ENCODE measurements at places on chromosomes 13 and 19.
A peak's percentile ranks its signal among the peaks of the same experiment; 100 is the strongest.

DNA sequence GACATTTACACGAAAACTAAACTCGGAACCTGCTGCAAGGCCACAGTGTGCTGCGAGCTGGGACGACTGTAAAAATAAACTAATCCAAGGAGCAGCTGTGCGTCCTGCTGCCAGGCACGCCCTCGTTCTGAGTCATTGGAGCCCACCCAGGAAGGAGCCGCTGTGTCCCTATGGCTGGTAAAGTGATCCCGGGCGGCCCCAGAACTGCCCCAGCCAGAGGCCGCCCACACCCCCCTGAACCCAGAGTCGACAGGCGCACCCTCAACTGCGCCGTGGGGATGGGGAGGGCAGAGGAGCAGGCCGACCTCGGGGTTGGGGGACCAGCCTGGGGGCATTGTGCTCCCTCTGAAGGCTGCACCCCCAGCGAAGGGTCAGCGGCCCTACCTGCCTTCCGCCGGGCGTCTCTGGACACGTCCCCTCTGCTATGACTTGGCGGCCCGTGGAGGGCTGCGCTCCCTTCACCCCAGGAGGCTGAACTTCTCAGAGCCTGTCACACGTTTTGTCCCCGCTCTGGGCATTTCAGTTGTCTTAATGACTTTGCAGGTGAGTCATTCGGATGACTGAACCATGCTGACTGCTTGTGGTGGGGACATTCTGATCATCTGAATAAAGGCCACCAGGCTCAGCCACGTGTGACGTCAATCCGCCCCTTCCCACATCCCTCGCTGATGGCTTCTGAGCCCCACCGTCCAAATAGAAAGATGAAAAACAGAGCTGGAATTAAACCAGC lies 42.7 kb downstream of the ADPRHL1 start:
- DNase-seq: no peak

DNA sequence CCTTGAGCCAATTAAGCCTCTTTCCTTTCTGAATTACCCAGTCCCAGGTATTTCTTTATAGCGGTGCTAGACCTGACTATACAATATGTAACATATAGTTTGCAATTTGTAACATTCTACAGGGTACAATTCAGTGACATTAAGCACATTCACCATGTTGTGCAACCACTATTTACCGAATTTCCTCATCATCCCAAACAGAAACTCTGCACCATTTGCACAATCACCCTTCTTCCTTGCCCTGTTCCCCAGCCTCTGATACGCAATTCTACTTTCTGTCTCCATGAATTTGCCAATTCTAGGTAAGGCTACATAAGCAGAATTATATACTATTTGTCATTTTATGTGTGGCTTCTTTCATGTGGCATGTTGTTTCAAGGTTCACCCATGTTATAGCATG lies 13.7 kb upstream of the SIGLEC10 start:
- no peak for DNase-seq

GRCh38 chr13:97386801-97387484 lies 47.0 kb upstream of the RAP2A start:
- no peak for DNase-seq

DNA sequence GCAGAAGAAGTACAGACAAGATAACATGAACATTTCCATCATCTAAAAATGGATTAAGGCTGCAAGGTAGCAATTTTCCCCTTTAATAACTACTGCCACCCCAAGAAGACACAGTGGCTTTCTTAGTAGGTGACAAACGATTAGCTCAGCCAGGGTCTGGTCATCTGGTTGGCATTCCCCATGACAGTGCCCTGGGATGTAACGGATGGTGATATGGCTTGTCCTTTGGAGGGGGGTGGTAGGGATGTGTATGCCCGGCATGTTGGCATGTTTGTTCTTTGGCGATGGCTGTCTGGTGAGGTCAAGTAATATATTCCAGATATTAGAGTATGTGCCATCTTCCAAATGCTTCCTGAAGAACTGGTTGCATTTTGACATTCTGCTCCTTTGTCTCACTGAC lies 135.6 kb upstream of the ZNF536 start:
- no peak for DNase-seq

GRCh38 chr13:47117268-47117667 lies 220.4 kb upstream of the HTR2A start:
- DNase-seq: no peak

DNA sequence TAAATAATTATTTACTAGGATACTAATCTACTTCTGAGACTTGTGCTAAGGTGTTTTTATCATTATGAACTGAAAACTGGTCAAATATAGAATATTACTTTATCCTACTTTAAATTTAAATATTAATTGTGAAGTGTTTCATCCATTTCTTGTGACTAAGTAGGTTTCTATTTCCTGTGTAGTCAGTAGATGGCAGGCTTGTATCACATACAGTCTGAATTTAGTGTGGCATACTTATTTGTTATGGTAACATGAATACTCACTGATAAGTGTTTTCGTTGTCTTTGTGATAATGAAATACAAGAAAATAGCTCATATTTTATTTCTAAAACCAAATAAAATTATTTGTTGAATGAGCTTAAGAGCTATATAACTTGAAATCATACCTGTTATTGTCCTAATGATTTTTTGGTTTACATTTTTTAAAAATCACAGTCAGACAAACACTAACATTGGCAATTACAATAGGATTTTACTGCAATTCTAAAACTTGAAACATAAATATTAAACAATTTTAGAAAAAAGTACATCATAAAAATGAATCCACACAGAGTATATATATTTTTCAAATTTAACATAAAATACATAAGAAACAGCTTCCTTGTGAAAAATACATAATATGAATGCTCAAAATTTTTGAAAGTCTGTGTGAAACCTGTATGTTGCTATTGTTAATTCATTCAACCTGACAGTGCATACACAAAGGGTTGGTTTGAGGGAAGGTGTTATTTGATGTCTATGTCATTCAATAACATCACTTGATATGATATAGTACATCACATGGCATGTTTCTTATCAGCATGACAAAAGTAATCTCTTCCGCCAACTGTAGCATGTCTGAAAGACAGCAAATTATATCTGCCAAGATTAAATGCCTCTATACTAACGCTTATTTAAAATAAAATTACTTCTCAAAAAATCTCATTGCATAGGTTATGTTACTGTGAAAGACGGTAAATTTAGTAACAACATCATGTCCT lies 904.8 kb upstream of the PCDH20 start:
- DNase-seq: no peak

- DNase-seq: no peak
These were observed 71.9 kb upstream of the ZNF507 start for GRCh38 chr19:32273483-32273882.

DNA sequence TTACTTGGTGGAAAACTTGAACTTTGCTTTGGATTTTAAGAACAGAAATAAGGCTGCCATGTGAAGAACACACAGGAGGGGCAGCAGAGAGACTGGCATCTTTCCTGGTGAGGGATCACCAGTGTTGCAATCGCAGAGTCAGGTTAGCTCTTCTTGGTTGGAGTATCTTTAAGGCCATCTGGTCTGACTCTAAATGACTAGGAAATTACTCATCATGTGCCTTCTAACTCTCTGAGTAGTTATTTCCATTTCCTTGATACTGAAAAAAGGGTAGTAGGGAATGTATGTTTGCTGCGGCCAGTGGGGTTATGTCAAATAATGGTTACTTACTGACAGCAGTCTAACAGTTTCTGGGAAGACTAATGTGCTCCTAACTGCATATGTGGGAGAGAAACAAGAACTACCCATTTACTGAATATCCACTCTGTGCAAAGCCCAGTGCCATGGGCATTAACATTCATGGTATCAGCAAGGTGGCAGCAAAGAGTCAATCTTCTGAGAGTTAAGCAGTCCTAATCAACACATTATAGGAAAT lies 122.1 kb downstream of the COG6 start:
- DNase-seq: no peak

DNA sequence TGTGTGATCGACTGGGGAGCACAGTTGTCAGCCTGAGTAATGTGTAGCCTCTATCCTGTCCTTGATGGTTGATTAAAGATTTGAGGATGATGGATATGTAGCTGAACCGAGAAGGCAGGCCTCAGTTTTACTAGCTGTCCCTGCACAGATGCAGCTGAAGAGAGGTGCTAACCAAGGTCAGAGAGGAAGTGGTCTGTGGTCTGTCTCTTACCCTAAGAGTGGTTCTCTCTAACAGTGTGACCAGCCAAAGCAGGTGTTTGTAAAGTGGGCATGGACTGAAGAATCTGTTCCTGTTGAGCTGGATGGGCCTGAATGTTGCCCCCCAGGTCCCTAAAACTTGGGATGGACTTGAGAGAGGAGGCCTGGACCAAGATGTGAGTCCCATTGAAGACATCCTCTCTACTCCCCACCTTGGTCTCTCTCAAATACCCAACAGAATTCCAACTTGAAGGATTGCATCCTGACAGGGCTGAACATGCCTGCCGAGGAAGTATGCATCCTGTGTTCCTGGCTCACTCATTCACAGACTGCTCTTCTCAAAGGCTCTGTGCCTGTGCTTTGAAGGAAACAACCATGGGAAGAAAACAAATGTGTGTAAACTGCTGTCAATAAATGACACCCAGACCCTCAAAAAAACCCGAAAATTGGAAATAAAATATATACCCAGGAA lies 223.8 kb downstream of the MAB21L1 start:
- DNase-seq: no peak

DNA sequence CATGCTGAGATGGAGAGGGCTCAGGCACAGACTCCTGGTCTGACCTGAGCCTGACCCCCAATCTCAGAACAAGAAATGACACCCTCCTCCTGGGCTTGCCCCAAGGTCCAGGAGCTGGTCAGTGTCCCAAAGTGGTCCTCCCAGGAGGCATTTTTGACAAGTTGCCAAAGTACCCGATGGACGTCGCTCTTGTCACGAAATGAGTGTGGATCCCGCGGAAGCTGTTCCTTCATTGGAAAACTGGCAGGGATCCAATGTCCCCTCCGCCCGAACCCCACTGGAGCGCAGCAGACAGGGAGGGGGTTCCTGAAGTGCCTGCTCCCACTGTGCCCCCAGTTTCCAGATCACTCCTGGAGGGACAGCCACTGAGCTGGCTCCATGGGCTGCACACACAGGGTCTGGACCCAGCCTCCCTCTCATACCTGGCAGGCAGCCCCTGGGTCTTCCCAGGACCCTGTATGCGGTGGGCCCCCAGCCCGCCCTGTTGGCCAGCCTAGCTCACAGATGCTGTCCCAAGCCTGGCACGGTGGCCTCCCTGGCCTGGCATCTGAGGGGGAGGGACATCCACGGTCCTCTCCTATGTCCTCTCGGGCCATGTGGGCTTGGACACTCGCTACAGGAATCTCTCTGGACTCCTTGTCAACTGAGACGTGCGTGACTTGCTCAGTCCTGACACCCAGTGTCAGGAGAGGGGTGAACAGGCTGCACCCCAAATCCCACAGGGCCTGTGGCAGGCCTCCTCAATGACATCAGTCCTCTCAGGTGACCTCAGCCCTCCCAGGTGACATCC lies 12.8 kb upstream of the ZNF14 start:
- no peak for DNase-seq

DNA sequence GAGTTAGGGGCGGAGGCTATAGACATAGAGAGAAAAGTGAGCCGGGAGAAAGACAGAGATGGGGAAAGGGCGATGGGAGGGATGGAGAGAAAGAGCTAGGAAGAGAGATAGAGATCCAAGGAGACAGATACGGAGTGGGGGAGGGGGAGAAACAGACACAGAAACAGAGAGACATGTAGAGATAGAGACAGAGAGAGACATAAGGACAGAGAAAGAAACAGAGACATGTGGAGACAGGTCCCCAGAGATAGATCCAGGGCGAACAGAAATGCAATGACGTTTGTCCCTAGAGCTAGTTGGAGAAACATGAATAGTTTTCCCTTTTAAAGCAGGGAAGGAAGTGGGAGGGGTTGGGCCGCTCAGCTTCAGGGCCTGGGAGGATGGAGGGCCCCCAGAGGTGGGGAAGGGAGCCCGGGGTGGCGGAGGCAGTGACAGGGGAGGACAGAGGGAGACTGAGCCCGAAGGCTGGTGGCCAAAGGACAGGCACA lies 4.6 kb downstream of the PPP1R14A start:
- DNase-seq: no peak

DNA sequence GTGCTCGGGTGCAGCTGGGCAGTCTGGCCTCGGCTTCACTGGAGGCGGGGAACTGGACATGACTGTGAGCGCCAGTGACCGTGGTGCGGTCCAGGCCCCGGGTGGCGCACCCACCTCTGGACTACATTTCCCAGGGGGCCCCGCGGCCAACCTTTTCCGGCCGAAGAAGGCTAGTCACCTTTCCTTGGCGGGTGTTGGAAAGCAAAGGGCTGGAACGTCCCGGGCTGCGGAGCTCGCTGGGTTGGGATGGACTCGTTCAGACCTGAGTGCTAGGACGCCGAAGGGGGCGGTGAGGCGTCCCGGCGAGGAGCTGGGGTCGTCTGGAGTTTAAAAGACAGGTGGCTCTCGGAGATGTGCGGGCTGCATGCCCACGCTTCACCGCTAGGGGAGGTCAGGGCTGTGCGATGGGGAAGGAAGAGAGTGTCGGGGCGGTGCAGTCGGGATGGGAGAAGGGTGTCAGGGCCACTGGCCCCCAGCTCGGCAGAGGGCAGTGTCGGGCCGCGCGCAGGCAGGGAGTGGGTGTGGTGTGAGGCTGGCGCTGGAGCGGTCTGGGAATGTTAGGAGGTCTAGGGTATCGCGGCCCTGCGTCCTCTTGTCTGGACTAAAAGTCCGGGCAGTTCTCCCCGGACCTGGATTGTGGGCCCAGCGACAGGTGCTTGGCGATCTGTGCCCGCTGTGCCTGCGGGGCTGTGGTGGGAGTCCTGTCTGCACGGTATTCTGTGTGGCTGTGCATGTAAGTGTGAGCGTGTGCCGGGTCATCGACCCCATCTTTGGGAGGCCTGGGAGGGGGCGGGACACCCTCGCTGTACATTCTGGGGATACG lies 57.1 kb downstream of the ZNF568 start:
- DNase-seq: peak; percentile 39

- DNase-seq: no peak
These were observed 13.0 kb upstream of the KCNN1 start for GRCh38 chr19:17953869-17954268.

DNA sequence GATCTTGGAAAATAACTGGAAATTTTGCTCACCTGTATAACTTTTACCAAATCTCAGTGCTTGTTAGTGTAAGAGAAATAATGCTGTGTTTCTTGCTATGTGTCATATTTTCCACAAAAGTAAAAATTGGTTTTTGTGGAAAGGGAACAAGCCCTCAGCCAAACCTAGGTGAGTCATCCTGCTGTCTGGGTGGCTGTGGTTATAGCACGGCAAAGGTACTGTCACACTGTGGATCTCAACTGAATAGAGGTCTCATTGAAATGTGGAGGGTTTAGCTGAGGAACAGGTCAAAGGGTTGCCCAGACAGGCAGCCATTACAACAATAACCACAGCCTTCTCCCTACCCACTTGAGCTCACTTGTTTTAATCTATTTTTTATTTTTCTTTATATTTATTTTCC lies 338.8 kb upstream of the DACH1 start:
- DNase-seq: no peak

DNA sequence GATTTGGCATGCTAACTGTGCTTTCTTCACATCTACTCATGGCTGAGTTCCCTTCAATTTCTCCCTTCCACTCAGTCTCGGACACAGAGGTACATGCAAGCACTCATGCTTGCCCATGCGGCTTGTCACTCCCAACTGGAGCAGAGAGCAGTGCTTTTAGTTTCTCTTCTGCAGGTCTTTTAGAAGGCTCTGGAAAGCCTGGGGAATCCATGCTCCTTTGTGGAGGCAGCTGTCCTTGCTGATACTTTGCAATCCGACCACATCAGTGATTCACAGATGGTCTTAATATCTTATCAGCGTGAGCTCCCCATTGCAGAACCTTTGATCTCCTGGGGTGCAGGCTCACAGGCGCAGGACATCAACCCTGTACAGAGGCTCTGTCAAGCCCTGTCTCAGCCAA lies 203.9 kb downstream of the COL4A1 start:
- no peak for DNase-seq

Measured in effector memory CD4-positive, alpha-beta T cell (primary cell).